ENCODE measurements at places on chromosomes 7 and 10.

GRCh38 chr10:132546567-132547420, 9.2 kb downstream of the INPP5A start:
- DNase-seq, result no peak

DNA sequence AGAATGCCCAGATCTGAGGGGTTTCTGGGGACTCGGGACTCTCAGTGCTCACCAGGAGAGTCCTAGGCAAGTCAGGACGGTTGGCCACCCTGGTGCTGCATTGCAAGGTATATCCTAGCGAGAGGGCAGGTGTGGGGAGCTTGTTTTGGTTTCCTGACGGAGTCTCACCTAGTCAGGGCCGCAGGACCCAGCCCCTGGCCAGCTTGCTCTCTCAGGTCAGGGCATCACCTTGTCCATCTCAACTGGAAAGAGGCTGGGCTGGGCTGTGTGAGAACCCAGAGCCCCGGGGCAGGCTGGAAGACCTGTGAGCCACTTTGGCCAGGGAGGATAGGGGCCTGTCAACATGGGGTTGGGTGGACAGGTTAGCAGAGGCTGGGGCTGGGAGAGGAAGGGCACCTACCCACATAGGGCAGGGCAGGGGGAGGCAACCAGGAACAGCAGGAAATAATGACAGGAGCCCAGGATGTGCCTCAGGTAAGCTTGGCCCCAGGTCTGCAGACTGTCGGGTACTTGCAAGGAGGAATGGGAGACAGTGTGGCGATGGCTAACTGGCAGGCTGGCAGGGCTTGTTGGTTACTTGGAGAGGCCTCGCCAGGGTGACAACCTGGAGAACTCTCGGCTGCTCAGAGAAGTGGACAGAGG, 31.5 kb downstream of the DNAJB12 start:
- no peak for DNase-seq

GRCh38 chr10:2979306-2979705, 88.0 kb upstream of the PFKP start:
- DNase-seq, result no peak

GRCh38 chr7:107471292-107472070, 1.6 kb downstream of the GPR22 start:
- DNase-seq, result no peak

- DNase-seq, result no peak
Measured at GRCh38 chr10:43125881-43126731, 12.1 kb upstream of the CSGALNACT2 start.

- no peak for DNase-seq
Measured at GRCh38 chr7:2008936-2009540, 223.7 kb downstream of the MAD1L1 start.

Data from PC-9 (cell line).